ENCODE measurements at places on chromosomes 1 and 21. TPM values are rescaled to one million over a fixed set of nuclear protein-coding genes. Genes with fewer than 3 reads are reported as not detected.

RASSF5 gene
- 1.1 TPM for total RNA-seq

TSTD1 gene
- not detected for total RNA-seq

RGS13 gene
- not detected for total RNA-seq

OR2T2 gene
- total RNA-seq: not detected

SLAMF9 gene
- total RNA-seq: 0.43 TPM

UHMK1 gene
- total RNA-seq: 21.3 TPM

LORICRIN gene
- not detected for total RNA-seq

PSMB4 gene
- 364 TPM for total RNA-seq

PSEN2 gene
- total RNA-seq: 30.2 TPM

OR2L2 gene
- total RNA-seq: not detected
